ENCODE measurements at places on chromosomes 13 and 19. TPM values are rescaled to one million over a fixed set of nuclear protein-coding genes. Genes with fewer than 3 reads are reported as not detected.

ZFR2 gene
- total RNA-seq = not detected

DMKN gene
- not detected for total RNA-seq

DIRAS1 gene
- total RNA-seq = not detected

AMER2 gene
- total RNA-seq = not detected

SYNGR4 gene
- total RNA-seq = not detected

TNFSF11 gene
- total RNA-seq = not detected
